ENCODE measurements at places on chromosomes 13 and 19.

GRCh38 chr19:45177817-45178261, at the start of gene TRAPPC6A:
Gene TRAPPC6A, minus strand, starts transcription at chr19:45178237. Its CDS starts 19 bp downstream, at chr19:45178218.
- DNase-seq, result no peak

DNA sequence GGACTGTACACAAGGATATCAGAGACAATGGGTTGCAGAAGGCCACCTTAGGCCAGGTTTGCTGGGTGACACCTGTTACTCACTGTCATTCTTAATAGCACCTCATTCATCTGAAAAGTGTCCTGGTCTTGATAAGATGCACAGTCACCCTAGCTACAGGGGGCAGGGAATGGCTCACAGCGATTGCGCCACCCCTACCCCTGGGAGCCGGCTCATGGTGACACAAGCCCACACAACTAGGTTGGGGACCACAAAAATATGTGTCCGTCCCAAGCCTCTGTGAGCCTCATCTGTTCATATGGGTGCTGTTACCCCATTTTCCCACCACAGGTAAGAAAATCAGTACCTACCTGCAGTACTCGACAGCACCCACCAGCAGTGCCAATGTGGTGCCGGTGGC, 23.4 kb downstream of the MED26 start:
- DNase-seq, result no peak

DNA sequence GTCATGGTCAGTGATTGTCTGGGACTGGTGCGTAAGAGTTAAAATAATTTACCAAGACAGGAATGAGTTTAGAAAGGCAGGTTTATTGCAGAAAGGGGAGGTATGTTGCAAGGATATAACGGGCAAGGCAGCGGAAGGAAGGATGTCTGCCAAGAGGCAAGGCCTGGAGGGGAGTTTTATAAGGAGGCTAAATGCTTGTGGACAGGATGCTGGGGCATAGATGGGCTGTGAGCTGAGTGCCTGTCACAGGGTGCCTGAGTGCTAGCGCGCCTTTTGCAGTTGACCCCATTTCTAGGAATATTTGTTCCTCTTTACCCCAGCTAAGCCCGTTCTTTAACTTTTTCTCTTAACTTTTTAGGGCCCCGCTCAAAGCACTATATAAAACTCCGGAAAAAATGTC, 58.7 kb downstream of the TEX26 start:
- DNase-seq, result no peak

DNA sequence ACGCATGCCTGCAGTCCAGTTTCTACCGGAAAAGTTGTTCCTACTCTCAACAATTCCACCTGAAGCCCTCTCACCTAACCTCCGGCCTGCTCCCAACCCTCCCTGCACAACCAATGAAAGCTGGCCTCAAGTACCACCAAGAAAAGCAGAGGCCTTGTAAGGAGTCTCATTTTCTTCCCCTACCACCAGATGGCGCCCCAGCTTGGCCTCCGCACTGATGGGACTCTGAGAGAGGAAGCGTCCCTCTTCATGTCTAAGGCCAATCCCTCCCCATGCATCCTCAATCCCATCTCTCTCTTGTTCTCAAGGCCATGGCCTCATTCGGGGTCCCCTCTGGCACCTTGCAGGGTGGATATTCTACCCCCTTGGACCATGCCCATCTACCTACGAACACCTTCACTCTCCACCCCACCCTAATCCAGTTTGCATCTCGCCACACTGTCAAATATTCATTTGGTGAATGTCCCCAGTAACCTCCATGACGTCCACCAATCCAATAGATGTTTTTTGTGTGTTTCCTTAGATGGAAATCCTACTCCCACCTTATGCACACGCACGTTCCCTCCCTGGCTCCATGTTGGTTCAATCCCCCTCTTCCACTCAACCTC, 412.8 kb downstream of the ZNF536 start:
- peak; percentile 24 for DNase-seq

GRCh38 chr13:67200183-67200582, 30.0 kb downstream of the PCDH9 start:
- DNase-seq, result no peak

Measured in GM12892 (cell line).